ENCODE measurements at places on chromosomes 3 and 15.

DNA sequence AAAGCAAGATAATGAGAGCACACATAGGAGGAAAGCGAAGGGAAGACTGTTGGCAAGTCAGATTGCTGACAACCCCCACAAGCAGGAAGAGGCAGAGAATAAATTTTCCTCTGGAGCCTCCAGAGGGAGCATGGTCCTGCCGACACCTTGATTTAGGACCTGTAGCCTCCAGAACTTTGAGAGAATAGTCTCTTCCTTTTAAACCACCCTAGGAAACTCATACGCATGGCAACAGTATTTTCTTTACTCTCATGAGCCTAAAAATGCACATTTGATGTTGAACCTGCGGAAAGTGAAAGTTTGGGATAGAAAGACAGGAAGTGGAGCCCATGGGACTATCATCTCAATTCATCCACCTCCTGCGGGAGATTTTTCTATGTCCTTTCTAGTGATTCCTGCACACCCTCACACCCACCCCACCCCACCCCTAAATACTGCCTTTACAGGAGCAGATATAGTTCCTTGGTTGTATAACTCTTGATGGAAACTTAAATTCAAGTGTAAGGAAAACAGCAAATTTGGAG is 116.7 kb upstream of the LPP start:
- DNase-seq = peak; percentile 50

GRCh38 chr15:65374334-65374733 is 3.5 kb downstream of the IGDCC3 start:
- no peak for DNase-seq

GRCh38 chr3:122468896-122469533 is 45.7 kb downstream of the KPNA1 start:
- DNase-seq = no peak

GRCh38 chr3:182509844-182510460 is 283.4 kb upstream of the ATP11B start:
- no peak for DNase-seq

GRCh38 chr15:77599899-77600298 is 32.8 kb downstream of the LINGO1 start:
- peak; percentile 23 for DNase-seq

DNA sequence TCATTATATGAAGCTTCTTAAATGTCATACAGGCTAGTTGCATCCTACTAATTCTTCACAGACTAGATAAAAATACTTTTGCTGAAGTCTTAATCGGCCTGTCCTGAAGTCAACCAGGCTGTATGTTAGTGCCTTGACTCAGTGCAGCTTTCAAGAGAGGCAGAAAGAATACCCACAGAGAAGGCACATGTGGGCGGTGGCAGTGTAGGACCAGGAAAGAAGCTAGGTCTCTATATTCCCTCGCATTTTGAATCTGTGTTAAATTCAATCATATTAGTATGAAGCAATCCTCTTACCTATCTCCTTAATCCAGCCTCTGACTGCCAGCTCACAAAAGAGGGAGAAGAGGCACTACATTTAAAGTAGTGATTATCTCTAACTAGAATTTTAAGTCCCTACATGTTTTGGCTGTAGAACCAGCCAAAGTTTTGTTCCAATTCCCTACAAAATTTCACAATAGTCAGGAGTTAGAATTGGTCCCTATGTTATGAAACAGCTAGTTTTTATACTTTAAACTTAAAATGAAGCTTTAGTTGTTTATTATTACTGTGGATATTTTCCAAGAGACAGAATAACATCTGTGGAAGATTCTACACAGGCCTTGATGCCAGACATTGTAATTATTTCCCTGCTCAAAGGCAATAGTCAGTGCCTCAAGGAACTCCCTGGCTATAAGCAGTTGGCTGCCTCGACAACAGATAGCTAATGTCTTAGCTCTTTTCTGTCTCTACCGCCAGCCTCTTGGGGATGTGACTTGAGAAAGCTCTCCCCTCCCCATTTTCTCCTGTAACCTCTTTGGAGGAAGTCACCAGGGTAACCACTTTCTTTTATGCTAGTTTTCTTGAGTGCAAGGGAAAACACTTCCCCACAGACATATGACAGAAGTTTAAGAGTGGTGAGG is 31.9 kb downstream of the CRTC3 start:
- DNase-seq = no peak

DNA sequence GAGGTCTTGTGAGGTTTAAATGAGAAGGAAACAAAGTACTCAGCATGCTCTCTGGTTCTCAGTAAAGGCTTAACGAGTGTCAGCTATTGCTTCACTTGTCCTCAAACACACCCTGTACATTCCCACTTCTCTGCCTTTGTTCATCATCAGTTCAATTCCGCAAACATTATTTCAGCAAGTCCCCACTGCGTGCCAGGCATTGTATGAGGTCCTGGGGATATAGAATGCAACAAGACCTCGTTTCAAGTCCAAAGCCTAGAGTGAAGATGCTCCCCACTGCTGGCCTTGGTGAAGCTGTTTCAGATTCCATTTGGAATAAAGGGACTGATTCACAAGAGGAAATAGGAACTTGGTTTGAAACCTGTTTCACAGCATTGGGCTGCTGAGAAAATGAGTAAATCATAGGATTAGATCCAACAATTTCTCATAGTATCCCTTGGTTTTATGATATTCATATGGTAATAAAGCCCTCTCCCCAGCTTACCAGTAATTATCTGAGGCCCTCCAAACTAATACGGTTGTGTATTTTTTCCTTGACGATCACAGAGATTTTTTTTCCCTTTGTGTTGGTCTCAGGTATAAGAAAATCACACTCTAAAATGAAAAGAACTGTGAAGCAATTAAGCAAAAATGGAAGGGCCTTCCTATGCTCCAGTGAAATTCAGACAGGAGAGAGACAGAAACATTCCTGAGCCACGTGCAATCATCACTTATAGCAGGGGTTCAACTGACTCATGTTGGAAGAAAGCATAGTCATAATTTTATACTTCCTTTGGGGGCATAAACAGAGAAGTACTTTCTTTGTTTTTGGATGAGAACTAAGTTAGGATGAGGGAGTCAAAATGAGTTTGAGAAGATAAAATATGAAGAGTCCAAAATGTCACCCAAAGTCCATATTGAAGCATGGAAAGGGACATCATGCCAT is 258.6 kb downstream of the RORA start:
- peak; percentile 65 for DNase-seq

GRCh38 chr3:21673393-21673792 is 77.6 kb downstream of the ZNF385D start:
- no peak for DNase-seq

DNA sequence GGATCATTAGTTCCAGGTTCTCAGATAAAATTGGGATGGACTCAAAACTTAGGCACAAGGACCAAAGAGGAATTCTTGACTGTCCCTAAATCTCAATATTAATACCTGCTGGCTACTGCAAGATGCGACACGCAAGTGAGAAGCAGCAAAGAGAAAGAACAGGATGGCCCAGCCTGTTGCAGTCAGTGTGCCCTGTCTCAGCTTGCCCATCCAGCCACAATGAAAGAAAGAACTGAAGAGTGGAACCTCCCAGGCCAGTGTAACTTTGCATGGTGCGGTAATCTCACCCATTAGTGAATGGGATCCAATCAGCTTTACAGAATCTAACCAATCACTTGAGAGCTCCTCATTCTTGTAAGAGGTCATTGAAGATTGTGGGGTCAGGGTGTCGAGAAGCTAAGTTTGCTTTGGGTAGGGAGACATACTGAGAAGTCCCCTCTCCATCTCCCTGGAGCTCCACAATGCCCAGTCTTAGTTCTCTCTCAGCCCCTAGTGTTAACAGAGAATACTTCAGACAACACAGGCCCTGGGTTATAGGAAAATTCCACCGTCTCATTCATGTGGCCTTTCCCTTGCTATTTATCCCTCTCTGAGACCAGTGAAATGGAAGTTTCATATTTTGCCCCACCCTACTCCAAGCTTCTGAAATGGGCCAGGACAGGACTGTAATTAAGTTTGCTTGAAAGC is 3.2 kb upstream of the SLC9A9 start:
- no peak for DNase-seq

- no peak for DNase-seq
Observed at GRCh38 chr3:189419038-189419437, 212.2 kb upstream of the TP63 start.

GRCh38 chr3:104564045-104564643 is 802.6 kb upstream of the ALCAM start:
- peak; percentile 47 for DNase-seq

DNA sequence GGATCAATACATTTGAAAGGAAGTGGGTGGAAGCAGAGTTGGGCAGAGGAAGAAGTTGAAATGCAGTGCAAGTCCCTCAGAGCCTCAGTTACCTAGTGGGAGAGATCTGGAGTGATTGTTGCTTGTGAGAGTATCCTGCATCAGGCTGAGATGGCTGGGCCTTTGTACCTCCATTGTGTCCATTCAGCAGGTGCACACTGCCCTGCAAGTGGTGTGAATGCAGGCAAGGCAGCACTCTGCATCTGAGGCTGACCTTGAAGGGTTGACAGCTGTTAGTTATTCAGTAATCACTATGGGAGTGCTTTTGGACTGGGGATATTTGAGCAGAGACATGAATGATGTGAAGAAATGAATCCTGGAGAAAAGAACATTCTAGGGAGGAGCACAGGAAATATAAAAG is 25.2 kb downstream of the ATP6V1A start:
- no peak for DNase-seq

GRCh38 chr3:129016720-129017483 is 15.8 kb downstream of the EFCC1 start:
- no peak for DNase-seq

- no peak for DNase-seq
Observed at GRCh38 chr15:25092661-25093060, 137.9 kb downstream of the SNRPN start.

DNA sequence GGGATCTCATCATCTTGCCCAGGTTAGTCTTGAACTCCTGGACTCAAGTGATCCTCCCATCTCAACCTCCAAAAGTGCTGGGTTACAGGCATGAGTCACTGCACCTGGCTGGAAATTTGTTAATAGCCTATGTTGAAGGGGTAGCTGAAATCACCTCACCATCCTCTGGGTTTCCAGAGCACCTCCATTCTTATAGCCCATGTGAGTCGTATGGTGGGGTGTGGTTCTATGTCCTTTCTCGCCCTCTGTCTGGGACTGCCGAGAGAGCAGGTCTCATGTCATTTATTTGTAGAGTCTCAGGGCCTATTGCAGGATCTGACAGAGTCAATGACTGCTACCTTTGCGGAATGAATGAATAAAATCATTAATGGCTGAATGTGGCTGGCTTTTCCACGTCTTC is 20.9 kb downstream of the CEMIP start:
- DNase-seq = no peak
